ENCODE measurements at places on chromosomes 6 and 20.

DNA sequence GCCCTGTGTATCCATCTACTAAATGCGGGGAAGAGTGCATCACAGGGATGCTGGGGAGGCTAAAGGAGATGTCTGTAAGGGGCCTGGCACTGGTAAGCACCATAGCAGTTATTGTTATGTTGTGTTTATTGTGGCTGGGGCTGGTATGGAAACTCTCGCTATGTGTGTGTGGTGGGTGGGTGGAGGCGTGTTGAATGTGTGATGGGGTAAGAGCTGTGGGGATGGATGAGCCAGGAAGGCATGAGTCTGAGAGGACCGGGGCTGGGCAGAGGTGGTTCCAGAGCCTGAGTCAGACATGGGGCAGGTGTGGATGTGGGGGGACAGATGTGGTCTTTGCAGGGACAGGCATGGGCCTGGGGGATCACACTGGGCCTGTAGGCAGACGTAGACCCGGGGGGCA, 88.1 kb downstream of the GRM4 start:
- no peak for DNase-seq

DNA sequence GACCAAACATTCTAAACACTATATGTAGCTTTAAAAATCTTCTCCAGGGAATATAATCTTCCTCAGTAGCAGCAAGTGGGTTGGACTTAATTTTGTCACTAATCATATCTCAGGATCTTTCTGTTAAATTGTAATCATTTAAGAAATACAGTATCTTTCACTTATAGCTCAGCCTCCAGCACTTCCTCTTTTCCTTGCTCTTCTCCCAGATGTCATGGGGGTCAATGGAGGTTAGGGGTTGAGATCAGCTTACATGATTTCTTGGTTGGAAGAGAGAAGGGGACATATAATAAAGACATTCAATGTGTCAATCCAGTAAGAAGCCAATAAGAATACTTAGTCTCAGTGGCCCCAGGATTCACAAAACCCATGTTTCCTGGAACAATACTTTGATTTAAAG, 15.7 kb upstream of the REPS1 start:
- no peak for DNase-seq

DNA sequence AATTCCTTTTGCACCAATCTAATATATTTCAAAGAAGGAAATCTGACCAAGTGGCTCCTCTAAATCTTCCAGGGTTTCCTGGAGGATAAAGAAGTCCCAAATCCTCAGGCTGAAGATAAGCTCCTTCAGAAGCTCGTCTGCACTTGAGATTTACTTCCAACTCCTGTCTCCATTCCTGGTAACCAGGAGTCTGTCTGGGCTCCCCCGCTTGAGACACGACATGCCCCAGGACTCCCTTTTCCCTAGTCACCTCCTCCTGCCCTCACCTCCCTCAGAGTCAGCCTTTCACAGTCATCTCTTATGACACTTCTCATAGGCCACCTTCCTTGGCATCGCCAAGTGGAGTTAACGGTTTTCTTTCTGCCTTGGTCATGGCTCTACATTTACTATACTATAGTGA, 103.4 kb upstream of the NEDD9 start:
- DNase-seq: no peak

DNA sequence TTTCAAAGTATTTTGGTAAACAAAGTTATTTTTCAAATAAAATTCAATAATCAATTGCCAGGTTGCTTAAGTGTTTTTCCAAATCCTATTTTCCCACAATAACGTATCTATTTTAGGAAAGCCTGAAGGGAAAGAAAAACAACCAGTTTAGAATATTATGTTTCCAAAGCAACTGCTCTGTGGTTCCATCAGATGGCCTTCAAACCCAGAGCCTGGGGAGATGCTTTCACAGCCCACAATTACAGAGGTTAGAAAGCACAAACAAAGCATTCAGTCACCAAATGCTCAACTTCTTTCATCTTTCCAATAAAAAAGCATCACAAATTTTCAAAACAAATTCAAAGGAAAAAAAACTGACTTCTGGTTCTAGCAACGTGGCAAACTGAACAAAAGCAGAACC, 66.0 kb downstream of the ELOVL5 start:
- DNase-seq: no peak

GRCh38 chr6:37289931-37290330, 32.0 kb upstream of the TMEM217 start:
- no peak for DNase-seq

DNA sequence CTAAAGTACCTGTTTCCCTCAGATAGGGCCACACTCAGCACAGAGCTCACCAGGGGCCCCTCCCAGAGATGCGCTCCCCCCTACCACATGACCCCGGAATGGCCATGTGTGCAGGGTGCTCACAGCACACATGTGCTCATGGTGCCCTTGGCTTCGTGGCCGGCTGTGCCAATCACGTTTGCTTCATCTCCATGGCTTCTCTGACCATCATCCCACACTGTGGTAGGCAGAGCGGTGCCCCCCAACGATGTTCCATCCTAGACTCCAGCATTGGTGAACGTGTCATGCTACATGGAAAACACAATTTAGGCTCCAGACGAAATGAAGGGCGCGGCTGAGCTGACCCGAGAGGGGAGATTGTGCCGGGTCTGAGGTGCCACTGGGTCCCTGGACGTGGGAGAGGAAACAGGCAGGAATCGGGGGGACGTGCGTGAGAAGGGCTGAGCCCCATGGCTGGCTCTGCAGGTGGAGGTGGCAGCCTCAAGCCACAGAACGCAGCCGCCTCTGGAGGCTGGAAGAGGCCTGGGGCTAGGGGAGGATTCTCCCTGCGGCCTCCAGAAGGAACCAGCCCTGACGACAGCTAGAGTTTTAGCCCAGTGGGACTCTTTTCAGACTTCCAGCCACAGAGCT, 126.5 kb downstream of the DLL1 start:
- no peak for DNase-seq

All from NCI-H2081 treated with DMSO at 0.1 percent for 48 hours (cell line).